ENCODE measurements at places on chromosomes 1 and 21. TPM values are rescaled to one million over a fixed set of nuclear protein-coding genes. Genes with fewer than 3 reads are reported as not detected.

DNA sequence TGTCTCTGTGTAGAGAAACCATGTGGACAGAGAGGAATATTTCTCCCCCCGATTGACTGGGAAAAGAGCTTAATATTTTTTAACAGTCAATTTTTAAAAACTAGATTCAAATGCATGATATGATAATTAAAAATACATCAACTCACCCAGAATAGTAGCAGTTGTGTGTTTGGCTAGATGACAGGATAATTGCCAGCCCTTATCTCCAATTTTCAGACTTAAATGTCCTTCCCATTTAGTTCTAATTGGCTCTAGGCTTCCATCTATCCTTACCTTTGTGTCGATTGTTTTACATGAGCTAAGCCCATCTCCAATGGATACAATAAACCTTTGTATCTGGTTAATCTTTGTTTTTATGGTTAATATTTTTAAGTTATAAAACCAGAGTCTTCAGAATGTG lies 23.9 kb upstream of the KIAA0040 start:
- no peak overlapping the region for H3K4me3 ChIP-seq
- H3K4me1 ChIP-seq, result peaks cover 17% of the 10 kb centered on the region
- no peaks in the 10 kb centered on the region for H3K27me3 ChIP-seq
- DNase-seq, result no peak

The SPRR1B gene
- total RNA-seq, result not detected

DNA sequence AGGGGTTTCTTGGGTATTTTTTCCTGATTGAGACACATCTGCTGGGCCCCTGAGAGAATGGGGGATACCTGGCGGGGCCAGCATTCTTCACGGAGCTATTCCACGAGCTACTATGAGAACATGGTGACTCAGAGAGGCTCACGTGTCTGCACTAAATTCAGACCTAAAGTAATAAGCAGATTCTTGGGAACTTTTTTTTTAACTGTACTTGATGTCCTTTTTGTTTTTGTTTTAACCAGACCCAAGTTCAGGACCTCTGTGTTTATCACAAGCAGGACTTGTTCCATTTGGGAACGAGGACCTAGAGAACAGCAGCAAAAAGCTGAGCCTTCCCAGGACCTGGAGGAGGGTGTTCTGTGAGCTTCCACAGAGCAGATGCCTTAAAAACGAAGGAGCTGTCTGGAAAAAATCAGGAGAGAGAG lies 44.0 kb downstream of the EVA1C start:
- H3K27ac ChIP-seq, result no peak overlapping the region
- no peak overlapping the region for H3K4me3 ChIP-seq
- no peaks in the 10 kb centered on the region for H3K27me3 ChIP-seq
- H3K36me3 ChIP-seq, result peaks cover 5% of the 10 kb centered on the region

GRCh38 chr1:30778154-30778978 lies 20.8 kb upstream of the LAPTM5 start:
- no peak overlapping the region for H3K4me3 ChIP-seq
- peak overlapping the region; percentile 78 for H3K27ac ChIP-seq
- no peaks in the 10 kb centered on the region for H3K36me3 ChIP-seq
- DNase-seq, result no peak

The PEX10 gene
- 26.2 TPM for total RNA-seq

The OR2L2 gene
- not detected for total RNA-seq

DNA sequence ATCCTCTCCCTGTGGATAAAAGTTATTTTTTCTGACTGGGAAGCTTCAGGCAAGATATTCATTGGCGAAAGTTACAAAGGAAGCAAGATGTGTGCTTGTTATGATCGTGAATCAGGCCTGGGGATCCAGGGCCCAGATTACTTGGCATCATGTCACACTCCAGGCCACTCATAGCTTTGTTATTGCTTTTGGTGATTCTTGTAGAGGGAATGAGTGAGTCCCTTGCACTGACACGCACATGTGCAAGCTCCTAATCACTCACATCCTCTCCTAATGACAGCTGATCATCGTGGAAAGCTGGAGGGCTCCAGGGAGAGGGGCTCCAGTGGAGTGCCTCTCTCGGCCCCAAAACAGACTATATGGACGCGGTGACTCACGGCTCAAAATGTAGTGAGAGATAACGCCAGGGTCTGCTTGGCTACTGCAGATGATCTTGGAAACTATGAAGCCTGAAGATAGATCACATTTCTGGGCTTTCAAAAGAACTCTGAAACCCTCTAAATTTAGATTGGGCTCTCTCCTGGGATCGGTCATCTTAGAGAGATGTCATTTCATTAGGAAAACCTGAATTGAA lies 481.1 kb upstream of the USP24 start:
- no peaks in the 10 kb centered on the region for H3K4me1 ChIP-seq
- no peak for DNase-seq
- H3K27me3 ChIP-seq, result no peaks in the 10 kb centered on the region
- H3K27ac ChIP-seq, result no peak overlapping the region

Data from CD8-positive, alpha-beta memory T cell (primary cell).